DMS79 (cell line): ENCODE measurements at places on chromosomes 4 and X.

DNA sequence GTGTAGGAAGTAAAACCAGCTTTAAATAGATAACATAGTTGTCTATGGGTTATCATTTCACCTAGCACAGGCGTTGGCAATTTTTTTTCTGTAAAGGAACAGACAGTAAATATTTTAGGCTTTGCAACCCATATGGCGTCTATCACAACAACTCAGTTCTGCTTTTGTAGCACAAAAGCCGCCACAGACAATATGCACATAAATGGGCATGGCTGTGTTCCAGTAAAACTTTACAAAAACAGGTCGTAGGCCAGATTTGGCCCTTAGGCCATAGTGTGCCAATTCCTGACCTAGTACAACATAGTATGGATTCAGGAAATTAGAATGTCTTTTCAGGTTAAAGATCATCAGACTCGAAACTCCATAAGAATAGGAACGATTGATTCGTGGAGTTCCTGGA, 265.3 kb upstream of the GK2 start:
- no peak for DNase-seq

DNA sequence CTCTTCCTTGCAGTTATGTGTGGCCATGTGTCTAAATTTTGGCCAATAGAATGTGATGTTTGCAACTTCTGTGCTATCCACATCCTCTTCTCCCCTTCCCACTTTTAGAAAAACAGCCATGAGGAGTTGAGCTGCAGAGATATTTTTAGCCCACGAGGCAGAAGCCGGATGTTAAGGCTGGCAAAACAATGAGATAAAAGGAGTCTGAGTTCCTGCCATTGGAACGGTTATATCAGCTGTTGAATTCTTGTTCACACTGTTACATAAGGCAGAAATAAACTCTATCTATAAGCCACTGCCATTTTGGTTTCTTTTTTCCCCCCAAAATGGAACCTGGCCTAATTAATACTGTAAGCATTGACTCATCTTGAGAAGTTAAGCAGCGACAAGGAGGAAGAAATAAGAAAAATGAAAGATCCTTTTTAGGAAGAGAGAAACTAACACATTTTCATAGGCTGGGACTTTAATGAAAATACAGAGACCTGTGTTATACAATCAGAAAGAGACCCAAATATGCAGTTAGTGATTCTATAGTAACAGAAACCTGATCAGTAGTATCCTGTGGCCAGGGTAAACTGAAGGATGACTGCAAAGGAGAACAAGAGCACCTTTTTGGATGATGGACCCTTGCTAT, 200.5 kb downstream of the INPP4B start:
- no peak for DNase-seq

- DNase-seq: no peak
These were observed 69.7 kb downstream of the FAM47C start for GRCh38 chrX:37077646-37078433.

GRCh38 chrX:103918050-103918449, 44.4 kb upstream of the TMSB15B start:
- DNase-seq: peak; percentile 55

DNA sequence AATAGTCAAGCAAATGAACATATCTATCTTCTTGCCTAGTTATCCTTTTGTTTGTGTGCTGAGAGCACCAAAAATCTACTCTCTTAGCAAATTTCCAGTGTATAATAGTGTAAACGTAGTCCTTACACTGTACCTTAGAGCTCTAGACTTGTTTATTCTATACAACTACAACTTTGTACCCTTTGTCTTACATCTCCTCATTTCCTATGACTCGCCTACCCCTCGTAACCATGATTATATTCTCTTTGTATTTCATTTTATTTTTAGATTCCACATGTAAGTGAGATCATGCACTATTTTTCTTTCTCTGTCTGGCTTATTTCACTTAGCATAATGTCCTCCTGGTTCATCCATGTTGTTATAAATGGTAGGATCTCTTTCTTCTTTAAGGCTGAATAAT, 37.6 kb downstream of the MAGEB5 start:
- no peak for DNase-seq

- no peak for DNase-seq
These were observed 304.2 kb downstream of the ARHGAP24 start for GRCh38 chr4:85779165-85779564.

DNA sequence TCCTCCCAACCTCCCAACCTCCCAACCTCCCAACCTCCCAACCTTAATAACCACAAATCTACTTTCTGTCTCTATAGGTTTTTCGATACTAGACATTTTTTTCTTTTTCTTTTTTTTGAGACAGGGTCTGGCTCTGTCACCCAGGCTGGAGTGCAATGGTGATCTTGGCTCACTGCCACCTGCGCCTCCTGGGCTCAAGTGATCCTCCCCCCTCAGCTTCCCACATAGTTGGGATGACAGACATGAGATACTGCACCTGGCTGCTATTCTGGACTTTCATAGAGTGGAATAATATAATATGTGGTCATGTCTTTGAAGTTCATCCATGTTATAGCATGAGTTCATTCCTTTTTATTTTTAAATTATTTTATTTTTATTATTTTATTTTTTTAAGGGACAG, 39.5 kb upstream of the ZFX start:
- no peak for DNase-seq
